ENCODE measurements at places on chromosomes 12 and 14. TPM values are rescaled to one million over a fixed set of nuclear protein-coding genes. Genes with fewer than 3 reads are reported as not detected.

Gene KLRC1
- not detected for total RNA-seq

- DNase-seq, result no peak
These were observed 98.1 kb downstream of the PTPRR start for GRCh38 chr12:70822412-70822811.

Gene ZDHHC22
- total RNA-seq, result not detected

- no peak for DNase-seq
These were observed 4.8 kb upstream of the PRPF40B start for GRCh38 chr12:49618576-49618975.

- DNase-seq, result peak; percentile 52
These were observed 576 bp downstream of the SYNE3 start for GRCh38 chr14:95515596-95516552.

DNA sequence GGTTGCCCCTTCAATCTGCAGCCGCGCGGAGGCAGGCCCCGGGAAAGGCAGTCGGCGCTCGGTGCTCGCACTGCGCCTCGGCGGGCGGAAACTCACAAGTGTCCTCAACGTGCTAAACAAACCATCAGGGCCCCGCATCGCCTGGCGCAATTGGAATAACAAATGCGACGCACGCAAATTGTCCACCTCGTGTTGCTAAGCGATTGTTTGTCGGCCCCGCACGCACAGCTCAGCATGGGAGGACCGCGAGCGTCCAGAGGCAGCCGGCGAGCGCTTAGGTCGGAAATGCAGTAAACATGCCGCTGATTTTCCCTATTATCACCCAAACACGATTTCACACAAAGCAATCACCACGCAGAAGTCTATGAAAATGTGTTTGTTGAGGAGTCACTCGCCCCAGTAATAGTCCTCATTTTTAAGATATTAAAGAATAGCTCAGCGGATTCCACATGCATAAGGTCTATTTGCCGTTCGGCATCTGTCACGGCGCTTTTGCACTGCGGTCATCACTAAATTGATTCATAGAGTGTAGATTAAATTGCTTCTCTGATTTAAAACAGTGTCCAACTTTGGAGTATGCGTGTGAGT is 3.2 kb upstream of the GSC start:
- no peak for DNase-seq

GRCh38 chr14:61268812-61269211 is 12.3 kb downstream of the TMEM30B start:
- DNase-seq, result no peak

Gene CLEC4D
- not detected for total RNA-seq

DNA sequence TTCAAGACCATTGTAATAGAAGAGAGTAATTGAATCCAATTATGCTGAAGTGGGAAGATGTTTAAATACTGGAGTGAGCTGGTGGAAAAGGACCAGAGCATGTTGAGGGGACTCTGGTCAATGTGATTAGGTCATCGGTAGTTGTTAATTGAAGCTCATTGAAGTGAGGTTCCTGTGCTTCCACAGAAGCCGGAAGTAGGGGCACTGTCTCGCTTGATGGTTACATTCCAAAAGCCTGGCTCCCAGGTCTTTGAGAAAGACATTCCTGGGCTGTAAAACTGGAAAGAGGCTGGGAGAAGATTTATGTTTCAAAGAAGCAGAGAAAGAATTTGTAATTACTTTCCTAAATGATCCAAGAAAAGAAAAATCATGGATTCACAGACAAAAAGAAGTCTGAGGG is 12.3 kb upstream of the CLECL1 start:
- DNase-seq, result no peak

Gene NUAK1
- 4.6 TPM for total RNA-seq

DNA sequence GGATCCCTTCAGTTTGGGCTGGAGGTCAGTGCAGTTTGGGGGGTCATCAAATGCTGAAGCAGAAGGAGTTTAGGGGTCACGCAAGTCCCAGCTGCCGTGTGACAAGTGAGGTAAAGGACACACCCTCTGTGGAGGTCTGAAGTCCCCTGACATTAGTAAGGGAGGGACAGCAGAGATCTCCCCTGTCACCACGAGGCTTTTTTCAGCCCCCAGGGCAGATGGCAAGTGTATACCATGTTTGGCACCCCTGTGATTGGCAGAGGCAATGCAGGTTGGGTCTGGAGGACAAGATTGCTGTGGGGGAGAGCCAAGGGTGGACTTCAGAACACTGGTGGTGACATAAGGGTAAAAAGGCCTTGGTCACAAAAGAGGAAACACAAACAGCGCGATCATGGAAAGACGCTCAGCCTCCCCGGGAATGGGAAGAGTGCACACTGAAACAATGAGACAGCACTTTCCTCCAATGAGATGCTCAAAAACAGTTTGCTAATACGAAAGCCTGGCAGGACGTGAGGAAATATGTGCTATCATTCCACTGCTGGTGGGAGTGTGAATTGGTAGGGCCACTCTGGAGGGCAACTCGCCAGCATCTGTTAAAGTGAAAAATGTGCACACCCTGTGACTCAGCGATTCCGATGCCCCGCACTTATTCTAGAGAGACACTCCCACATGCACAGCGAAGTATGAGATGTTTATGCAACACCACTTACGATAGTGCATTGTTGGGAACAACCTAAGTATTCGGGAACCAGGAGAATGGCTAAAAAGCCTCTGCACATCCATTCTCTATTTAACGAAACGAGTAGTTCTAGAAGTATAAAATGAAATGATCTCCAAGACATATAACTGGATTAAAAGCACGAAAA is 14.4 kb upstream of the CD27 start:
- peak; percentile 99 for DNase-seq

Gene CNOT2
- 116 TPM for total RNA-seq

Gene LTB4R2
- 1.8 TPM for total RNA-seq

- DNase-seq, result no peak
These were observed 82.2 kb downstream of the ADCK1 start for GRCh38 chr14:77882098-77882497.

- DNase-seq, result peak; percentile 87
These were observed 15.7 kb downstream of the ANO6 start for GRCh38 chr12:45231515-45232145.

DNA sequence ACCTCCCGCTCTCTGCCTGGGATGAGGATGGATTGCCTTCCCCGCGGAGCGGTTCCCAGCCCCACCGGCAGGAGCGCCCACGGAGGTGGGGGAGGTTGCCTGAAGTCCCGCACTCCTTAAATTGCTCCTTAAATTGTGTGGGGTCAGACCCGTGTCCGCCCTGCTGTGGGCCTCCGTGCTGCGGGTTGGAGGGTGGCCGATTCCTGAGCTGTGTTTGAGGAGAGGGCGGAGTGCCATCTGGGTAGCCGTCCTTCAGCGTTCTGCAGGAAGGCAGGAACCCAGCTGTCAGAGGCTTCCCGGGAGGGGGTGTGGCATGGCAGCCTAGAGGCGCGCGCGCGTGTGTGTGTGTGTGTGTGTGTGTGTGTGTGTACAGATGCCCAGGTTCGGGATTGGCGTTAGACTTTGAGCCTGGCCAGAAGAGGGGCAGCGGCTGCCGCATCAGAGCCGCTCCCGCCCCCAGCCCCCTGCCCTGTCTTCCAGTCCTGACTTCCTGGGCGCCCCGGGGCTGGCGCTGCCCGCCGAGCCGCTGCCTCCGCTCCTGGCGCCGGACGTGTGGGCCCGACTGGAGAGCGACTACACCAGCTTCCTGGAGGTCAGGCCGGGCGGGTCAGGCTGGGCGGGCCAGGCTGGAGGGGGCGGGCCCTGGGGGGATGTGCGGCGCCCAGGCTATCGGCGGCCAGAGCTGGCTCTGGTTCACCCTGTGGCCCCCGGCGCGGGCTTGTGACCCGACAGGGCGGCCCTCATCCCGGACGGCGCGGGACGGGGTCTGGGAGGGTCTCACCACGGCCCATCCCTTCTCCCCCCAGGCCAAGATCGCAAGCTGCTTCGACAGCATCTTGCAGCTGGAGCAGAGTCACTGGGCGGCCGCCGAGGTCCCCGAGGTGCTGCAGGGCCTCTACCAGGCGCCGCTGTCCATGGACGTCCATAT is 9.2 kb downstream of the EXOC3L4 start:
- peak; percentile 34 for DNase-seq

DNA sequence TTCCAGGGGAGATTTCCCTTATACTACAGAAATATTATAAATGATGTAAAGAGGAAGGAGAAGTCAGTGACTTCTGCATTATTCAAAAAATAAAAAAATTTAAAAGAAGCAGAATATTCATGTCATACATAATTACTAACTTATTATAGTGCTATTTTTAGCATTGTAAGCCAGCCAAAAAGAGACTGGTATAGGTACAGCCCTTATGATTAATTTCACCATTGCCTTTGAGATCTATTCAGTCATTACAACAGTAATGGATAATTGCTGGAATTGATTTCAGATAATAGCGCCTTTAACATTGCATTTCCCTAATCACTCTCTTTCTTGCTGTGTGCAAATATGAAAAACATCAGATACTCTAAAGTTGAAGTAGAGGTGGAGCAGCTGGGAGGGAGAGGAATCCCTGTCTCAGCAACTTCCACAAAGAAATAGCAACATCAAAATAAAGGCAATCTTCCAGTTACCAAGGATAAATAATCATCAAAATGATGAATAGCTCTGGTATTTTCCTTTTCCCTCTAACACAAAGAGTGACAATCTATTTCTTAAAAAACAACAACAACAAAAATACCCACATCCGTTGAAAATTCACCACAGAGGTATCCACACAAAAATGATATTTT is 71.8 kb upstream of the OVCH1 start:
- DNase-seq, result peak; percentile 28

GRCh38 chr12:14694970-14695369 is 1.4 kb downstream of the GUCY2C start:
- no peak for DNase-seq

Gene TSHR
- total RNA-seq, result not detected

GRCh38 chr14:37051680-37052079 is 120.7 kb downstream of the SLC25A21 start:
- no peak for DNase-seq

DNA sequence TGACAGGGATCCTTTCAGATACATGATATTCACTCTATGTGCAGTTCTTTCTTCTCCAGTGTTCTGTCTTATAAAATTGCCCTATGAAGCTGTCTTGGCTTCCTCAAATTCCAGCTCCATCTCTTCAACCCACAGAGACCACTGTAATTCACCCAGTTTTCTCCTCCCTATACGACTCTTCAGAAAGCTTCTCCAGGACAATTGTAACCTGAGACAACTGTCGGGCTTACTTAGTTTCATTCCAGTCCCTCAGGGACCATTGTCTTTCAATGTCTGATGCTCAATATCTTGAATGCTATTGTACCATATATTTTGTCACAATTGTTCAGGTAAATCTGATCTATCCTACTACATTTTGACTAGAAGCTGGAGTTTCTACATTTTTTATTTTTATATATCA is 345.3 kb downstream of the RPL10L start:
- DNase-seq, result no peak

Gene IFI27L2
- 225 TPM for total RNA-seq

DNA sequence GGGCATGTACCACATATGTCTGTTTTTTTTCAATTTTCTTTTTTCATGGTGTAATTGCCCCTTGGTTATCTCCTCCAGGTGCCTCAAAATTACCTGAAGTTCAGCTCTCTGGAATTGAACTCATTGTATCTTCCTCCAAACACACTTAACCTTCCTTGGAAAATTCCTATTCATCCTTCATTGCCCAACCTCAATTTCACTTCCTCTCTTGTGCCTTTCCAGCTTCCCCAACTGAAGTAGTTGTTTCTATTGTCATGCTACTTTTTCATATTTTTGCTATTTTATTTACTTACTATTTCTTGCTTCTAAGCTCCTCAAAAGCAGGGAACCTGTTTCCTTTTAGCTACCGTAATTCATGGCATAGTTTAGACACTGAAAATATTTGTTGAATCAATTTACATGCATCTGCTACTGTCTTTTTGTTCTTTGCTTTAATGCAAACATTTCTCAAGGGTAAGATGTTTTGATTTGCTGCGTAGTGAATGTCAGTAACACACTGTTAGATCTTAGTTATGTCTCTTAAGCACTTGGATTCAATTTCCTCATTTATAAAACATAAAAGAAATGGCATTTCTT is 37.0 kb upstream of the STXBP6 start:
- no peak for DNase-seq

GRCh38 chr12:112527501-112527900 is 108.8 kb downstream of the PTPN11 start:
- DNase-seq, result no peak

GRCh38 chr12:70758494-70758845 is 121.2 kb upstream of the PTPRB start:
- no peak for DNase-seq

- no peak for DNase-seq
These were observed 65.4 kb downstream of the FZD10 start for GRCh38 chr12:130227641-130228040.

DNA sequence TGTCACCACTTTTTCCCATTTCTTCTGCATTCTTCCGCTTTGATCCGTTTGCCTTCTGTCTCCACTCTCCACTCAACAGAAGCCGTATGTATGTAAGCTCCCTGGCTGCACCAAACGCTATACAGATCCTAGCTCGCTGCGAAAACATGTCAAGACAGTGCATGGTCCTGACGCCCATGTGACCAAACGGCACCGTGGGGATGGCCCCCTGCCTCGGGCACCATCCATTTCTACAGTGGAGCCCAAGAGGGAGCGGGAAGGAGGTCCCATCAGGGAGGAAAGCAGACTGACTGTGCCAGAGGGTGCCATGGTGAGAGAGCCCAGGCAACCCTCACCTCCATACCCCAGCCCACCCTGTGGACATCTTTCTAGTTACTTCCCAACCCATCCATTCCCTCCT is 8.3 kb downstream of the GLI1 start:
- DNase-seq, result no peak

Gene SLCO1A2
- total RNA-seq, result not detected

GRCh38 chr12:106764220-106764619 is 10.3 kb upstream of the RIC8B start:
- no peak for DNase-seq

GRCh38 chr14:80955416-80955941 is at the start of gene TSHR:
Gene TSHR (plus strand): TSS chr14:80955621. CDS start chr14:80955681, 60 bp downstream.
- DNase-seq, result peak; percentile 14

DNA sequence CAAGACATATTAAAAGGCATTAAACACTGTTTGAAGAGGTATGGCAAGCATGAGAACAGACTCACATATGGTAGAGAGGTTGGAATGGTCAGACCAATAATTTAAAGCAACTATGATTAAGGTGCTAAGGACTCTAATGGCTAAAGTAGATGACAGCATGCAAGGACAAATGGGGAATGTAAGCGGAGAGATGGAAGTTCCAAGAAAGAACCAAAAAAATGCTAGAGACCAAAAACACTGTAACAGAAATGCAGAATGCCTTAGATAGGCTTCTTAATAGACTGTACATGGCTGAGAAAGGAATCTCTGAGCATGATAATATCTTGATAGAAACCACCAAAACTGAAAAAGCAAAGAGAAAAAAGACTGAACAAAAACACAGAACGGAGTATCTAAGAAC is 77.4 kb downstream of the RIN3 start:
- DNase-seq, result peak; percentile 64

Gene GPR132
- total RNA-seq, result 0.26 TPM

DNA sequence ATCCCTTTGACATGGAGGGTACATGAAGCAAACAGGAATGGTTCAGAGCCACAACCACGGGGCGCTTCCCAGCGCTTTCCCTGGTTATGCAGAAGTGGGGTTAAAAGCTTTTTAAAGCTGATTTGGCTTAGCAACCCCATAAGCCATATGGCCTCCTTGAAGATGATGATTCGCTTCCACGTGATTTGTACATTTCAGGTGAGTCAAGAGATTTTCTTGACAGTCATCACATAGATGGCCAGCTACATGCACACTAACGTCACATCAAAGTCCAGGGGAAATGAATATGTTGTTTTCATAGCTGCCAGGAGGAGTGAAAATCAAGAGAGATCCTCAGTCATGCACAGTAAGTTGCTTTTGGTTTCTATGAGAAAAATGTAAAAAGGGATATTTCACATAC is 309.7 kb downstream of the TMEM132D start:
- DNase-seq, result no peak

- no peak for DNase-seq
These were observed 15.3 kb upstream of the ADSS1 start for GRCh38 chr14:104708606-104709268.

- no peak for DNase-seq
These were observed 322.0 kb downstream of the AACS start for GRCh38 chr12:125387206-125387605.
